ENCODE measurements at places on chromosomes 11 and 22. TPM values are rescaled to one million over a fixed set of nuclear protein-coding genes. Genes with fewer than 3 reads are reported as not detected.
A peak's percentile ranks its signal among the peaks of the same experiment; 100 is the strongest.

PLAAT2 gene
- total RNA-seq = 0.52 TPM

TNNT3 gene
- total RNA-seq = not detected

- DNase-seq = no peak
These were observed 8.0 kb downstream of the PATE2 start for GRCh38 chr11:125770583-125770982.

JAML gene
- not detected for total RNA-seq

- DNase-seq = peak; percentile 97
These were observed 83.0 kb downstream of the ABTB2 start for GRCh38 chr11:34274712-34275398.

OR10D3 gene
- total RNA-seq = not detected

- DNase-seq = no peak
These were observed 380.0 kb downstream of the INSC start for GRCh38 chr11:15494740-15495139.

DNA sequence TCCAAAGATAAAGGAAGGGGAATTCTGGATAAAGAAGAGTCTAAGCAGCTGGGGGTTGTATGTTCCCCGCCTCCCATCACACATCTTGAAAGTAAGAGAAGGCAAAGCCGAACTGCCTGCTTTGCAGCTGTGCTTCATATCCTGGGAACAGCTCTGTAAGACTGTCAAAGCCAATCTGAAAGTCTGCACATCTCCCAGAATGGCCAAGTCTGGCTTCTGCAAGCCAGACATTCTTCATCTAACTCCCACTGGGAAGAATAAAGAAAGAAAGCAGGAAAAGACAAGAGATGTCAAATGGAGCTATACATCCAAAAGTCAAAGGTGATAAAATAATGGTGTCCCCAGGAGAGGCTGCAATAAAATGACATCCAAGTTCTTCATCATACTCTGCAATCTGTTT lies 15.4 kb downstream of the MORC2 start:
- DNase-seq = no peak
